MG63 (cell line): ENCODE measurements at places on chromosomes 4 and X.

GRCh38 chrX:20171887-20172286 lies 30.2 kb upstream of the EIF1AX start:
- no peak for DNase-seq

GRCh38 chr4:151361126-151361525 lies 35.7 kb upstream of the SH3D19 start:
- no peak for DNase-seq

DNA sequence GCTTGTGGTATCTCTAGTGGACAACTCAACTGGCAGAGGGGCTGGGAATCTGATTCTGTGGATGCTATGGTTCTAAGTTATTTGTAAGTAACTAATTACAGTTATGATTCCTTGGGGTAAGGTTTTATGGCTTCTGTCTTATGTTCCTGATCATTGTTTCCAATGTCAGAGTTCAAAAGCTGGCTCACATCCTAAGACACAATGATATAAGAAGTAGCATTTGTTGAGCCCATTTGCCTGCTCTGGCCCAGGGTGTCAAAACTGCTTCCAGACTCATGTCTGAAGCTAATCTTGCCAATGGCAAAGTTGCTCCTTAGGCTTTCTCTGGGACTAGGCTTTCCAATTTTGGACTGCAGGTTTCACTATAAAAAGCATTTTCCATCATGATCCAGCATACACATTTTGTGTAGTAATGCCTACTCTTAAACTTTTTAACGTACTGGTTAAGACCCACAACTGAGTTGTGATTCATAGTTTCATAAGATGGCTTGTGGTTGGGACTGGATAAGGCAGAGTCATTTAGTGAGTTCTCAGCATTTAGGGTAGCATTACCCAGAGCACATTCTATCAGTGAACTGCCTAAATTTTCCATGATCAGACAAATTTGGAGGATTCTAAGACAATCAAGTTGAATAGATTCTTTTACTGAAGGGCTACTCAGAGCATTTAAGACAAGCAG lies 50.0 kb downstream of the CCNI start:
- no peak for DNase-seq

DNA sequence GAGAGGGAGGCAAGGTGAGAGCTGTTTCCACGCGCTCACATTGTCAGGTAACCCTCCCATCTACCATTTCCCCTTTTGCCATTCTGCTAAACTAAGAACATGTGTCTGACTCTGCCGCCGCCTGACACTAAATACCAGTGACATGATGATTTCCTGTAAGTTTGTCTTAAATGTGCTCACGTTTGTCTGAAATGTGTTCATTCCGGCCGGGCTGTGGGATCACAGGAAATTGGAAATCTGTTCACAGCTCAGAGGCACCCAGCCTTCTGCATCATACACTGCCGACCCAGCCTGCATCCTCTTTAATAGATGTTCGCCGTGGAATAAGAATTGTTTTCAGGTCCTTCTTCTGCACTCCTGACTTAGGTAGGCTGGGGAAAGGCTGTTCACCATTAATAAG lies 336.2 kb upstream of the PPARGC1A start:
- DNase-seq = no peak
